Endothelial cell (in vitro differentiated cells): ENCODE measurements at places on chromosomes 11 and 22. TPM values are rescaled to one million over a fixed set of nuclear protein-coding genes. Genes with fewer than 3 reads are reported as not detected.

DNA sequence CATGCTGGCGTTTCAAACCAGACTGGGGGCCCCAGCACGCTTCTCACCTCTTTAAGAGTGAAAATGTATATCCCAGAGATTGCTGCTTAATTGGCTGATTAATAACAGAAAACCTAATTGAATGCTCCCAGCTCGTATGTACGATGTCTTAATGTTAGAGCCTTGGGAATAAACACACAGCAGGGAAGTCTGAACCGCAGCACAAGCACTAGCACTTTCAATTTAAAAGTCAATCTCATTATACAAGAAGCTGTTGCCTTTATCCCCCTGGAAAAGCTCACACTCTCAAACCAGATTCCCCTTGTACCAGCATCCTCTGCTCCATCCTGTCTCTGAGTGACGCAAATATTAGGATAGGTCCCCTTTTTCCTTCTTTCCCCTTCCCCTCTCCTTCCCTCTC is 449.1 kb downstream of the MN1 start:
- peaks cover 2% of the 10 kb centered on the region for H3K36me3 ChIP-seq
- DNase-seq: no peak
- H3K27ac ChIP-seq: no peak overlapping the region
- no peak overlapping the region for H3K4me3 ChIP-seq
- no peaks in the 10 kb centered on the region for H3K4me1 ChIP-seq
- no peaks in the 10 kb centered on the region for H3K27me3 ChIP-seq

DNA sequence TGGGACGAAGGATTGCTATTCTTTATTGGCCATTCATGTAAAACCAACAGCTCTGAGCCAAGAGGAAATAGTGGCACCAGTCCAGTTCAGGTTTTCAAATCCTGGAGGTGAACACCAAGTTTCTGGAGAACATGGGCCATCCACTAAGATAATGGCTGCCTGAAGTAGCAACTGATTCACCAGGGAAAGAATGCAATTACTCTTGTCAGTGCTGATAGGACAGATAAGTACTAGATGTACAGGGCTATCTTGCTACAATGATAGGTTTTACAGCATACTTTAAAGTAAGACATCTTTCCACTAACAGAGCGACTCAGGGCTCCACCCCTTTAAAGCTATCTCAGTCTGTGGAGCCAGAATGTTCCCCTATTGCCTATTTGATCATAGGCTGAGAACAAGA is 36.8 kb upstream of the APOA1 start:
- no peak for DNase-seq
- no peaks in the 10 kb centered on the region for H3K27me3 ChIP-seq
- no peak overlapping the region for H3K4me3 ChIP-seq
- H3K27ac ChIP-seq: no peak overlapping the region
- H3K36me3 ChIP-seq: peaks cover 5% of the 10 kb centered on the region

DNA sequence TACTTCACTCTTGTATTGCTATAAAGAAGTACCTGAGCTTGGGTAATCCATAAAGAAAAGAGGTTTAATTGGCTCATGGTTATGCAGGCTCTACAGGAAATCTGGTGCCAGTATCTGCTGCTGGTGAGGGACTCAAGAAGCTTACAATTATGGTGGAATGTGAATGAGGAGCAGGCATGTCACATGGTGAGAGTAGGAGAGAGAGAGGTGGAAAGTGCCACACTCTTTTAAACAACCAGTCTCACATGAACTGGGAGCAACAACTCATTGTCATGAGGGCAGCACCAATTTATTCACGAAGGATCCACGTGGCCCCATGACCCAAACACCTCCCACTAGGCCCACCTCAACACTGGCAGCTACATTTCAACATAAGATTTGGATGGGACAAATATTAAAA is 24.6 kb upstream of the IGLL5 start:
- peaks cover 6% of the 10 kb centered on the region for H3K27me3 ChIP-seq
- H3K4me1 ChIP-seq: no peaks in the 10 kb centered on the region
- no peak overlapping the region for H3K27ac ChIP-seq
- no peaks in the 10 kb centered on the region for H3K36me3 ChIP-seq
- no peak overlapping the region for H3K4me3 ChIP-seq

DNA sequence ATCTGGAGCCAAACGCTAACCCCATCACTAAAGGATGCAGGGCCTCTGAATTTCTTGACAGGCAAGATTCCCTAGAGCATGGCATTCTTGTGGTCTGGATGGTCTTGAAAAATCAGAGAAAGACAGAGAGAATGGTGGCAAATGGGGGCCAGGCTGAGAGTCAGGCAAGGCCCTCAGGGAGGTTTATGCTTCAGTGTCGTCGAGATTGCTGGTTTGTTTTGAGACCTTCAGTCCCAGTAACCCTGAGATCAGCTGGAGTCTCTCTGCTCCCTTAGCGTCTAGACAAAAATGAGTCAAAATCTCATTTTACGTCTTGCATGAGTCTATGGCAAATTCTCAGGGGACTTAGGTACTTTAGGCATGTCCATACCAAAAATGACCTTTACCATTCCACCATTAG is 539.3 kb downstream of the SOX6 start:
- no peak overlapping the region for H3K27ac ChIP-seq
- peaks cover 2% of the 10 kb centered on the region for H3K27me3 ChIP-seq
- DNase-seq: no peak

GRCh38 chr11:132853886-132854285 is 678.4 kb downstream of the OPCML start:
- no peaks in the 10 kb centered on the region for H3K4me1 ChIP-seq
- peaks cover 1% of the 10 kb centered on the region for H3K27me3 ChIP-seq
- H3K27ac ChIP-seq: no peak overlapping the region
- H3K4me3 ChIP-seq: no peak overlapping the region
- no peak for DNase-seq

AKIP1 gene
- total RNA-seq: 20.8 TPM

DNA sequence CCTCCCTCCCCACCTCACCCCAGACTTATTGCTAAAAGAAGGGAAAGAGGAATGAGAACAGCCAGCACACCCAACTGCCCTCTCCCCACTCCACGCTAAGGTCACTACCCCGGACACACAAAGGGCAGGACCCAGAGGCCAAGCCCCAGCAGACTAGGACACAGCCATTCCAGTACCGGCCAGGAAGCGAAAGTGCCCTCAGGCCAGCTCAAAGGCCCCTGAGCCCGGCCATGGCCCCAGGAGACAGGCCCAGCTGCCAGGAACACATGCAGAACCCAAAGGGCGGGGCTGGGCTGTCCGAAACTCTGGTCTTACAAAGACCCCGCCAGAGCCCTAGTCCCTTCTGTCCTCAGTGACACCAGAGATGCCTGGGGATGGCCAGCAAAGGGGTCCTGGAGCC is 5.5 kb downstream of the RCOR2 start:
- no peak overlapping the region for H3K4me3 ChIP-seq
- H3K4me1 ChIP-seq: peaks cover 7% of the 10 kb centered on the region
- no peaks in the 10 kb centered on the region for H3K36me3 ChIP-seq
- DNase-seq: no peak
- no peak overlapping the region for H3K27ac ChIP-seq

- no peaks in the 10 kb centered on the region for H3K36me3 ChIP-seq
- peaks cover 12% of the 10 kb centered on the region for H3K4me1 ChIP-seq
- DNase-seq: no peak
- no peaks in the 10 kb centered on the region for H3K27me3 ChIP-seq
- no peak overlapping the region for H3K4me3 ChIP-seq
Observed at GRCh38 chr11:131796089-131796488, 425.7 kb downstream of the NTM start.

GRCh38 chr11:129974237-129974636 is 28.4 kb downstream of the PRDM10 start:
- no peak overlapping the region for H3K4me3 ChIP-seq
- H3K27ac ChIP-seq: no peak overlapping the region
- H3K4me1 ChIP-seq: peaks cover 3% of the 10 kb centered on the region
- no peaks in the 10 kb centered on the region for H3K36me3 ChIP-seq
- DNase-seq: no peak

USP2 gene
- total RNA-seq: 1.5 TPM

DNA sequence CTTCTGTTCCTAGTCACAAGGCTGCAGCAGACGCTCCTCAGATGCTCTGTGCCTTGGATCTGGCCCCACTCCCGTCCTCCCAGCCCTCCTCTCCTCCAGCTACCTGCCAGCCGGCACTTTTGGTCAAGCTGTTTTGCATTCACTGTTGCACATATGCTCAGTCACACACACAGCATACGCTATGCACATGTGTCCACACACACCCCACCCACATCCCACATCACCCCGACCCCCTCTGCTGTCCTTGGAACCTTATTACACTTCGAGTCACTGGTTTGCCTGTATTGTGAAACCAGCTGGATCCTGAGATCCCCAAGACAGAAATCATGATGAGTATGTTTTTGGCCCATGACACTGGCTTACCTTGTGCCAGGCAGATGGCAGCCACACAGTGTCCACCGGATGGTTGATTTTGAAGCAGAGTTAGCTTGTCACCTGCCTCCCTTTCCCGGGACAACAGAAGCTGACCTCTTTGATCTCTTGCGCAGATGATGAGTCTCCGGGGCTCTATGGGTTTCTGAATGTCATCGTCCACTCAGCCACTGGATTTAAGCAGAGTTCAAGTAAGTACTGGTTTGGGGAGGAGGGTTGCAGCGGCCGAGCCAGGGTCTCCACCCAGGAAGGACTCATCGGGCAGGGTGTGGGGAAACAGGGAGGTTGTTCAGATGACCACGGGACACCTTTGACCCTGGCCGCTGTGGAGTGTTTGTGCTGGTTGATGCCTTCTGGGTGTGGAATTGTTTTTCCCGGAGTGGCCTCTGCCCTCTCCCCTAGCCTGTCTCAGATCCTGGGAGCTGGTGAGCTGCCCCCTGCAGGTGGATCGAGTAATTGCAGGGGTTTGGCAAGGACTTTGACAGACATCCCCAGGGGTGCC is 109.8 kb downstream of the BCR start:
- no peak overlapping the region for H3K4me3 ChIP-seq
- no peaks in the 10 kb centered on the region for H3K4me1 ChIP-seq
- H3K27ac ChIP-seq: peak overlapping the region; percentile 42
- DNase-seq: peak; percentile 81

GRCh38 chr22:32619614-32620426 is 145.2 kb downstream of the FBXO7 start:
- H3K4me1 ChIP-seq: peaks cover 47% of the 10 kb centered on the region
- H3K27ac ChIP-seq: no peak overlapping the region
- H3K36me3 ChIP-seq: peaks cover 5% of the 10 kb centered on the region
- no peak for DNase-seq

ASCL2 gene
- total RNA-seq: not detected

- H3K36me3 ChIP-seq: no peaks in the 10 kb centered on the region
- peaks cover 24% of the 10 kb centered on the region for H3K4me1 ChIP-seq
- peaks cover 2% of the 10 kb centered on the region for H3K27me3 ChIP-seq
- no peak for DNase-seq
Observed at GRCh38 chr11:61694602-61694939, 14.4 kb downstream of the DAGLA start.

- H3K36me3 ChIP-seq: no peaks in the 10 kb centered on the region
- H3K27me3 ChIP-seq: peaks cover 10% of the 10 kb centered on the region
- H3K4me3 ChIP-seq: no peak overlapping the region
- no peaks in the 10 kb centered on the region for H3K4me1 ChIP-seq
Observed at GRCh38 chr22:37174964-37175363, 13.1 kb downstream of the C1QTNF6 start.

CACNA1I gene
- total RNA-seq: 0.10 TPM

PGM2L1 gene
- 51.3 TPM for total RNA-seq

DNA sequence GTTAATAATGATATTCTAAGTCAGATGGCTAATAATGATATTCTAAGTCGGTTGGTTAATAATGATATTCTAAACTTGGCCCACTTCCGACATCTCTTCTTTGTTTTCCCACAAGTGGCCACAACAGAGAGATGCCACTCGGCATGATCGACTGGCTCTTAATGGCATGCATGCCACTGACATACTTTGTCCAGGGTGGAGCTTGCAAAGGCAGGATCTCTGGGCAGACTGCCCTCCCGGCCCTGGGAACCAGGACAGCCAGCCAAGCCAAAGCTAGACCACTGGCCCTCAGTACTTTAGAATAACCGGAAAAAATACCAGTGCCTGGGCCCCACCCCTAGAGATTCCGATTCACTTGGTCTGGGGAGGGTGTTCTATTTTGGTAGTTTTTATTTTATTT is 78.1 kb downstream of the KIAA1671 start:
- no peaks in the 10 kb centered on the region for H3K27me3 ChIP-seq
- H3K27ac ChIP-seq: no peak overlapping the region
- no peaks in the 10 kb centered on the region for H3K36me3 ChIP-seq
- no peak for DNase-seq
- no peak overlapping the region for H3K4me3 ChIP-seq

AASDHPPT gene
- total RNA-seq: 26.7 TPM

DNA sequence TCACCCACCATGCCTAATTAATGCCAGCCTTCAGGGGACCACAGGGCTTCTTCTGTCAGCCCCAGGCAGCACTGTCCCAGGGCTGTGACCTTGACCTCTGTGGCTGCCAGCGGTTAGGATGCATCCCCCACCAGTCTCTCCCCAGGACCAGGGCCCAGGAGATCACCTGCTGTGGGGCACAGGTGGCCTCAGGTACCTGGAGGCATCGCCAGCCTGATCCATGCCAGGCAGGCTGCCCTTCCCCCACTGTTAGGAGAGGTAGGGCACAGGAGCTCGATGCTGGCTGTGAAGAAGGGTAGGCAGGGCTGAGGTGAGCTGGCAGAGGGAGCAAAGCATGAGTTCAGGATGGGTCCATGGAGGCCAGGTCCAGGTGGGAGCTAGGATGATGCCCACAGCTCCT is 16.7 kb upstream of the MDK start:
- peaks cover 11% of the 10 kb centered on the region for H3K36me3 ChIP-seq
- peak overlapping the region; percentile 21 for H3K4me3 ChIP-seq
- no peak for DNase-seq
- peak overlapping the region; percentile 36 for H3K27ac ChIP-seq
- peaks cover 13% of the 10 kb centered on the region for H3K27me3 ChIP-seq
- H3K4me1 ChIP-seq: peaks cover 19% of the 10 kb centered on the region

PGA5 gene
- total RNA-seq: 1.2 TPM

DNA sequence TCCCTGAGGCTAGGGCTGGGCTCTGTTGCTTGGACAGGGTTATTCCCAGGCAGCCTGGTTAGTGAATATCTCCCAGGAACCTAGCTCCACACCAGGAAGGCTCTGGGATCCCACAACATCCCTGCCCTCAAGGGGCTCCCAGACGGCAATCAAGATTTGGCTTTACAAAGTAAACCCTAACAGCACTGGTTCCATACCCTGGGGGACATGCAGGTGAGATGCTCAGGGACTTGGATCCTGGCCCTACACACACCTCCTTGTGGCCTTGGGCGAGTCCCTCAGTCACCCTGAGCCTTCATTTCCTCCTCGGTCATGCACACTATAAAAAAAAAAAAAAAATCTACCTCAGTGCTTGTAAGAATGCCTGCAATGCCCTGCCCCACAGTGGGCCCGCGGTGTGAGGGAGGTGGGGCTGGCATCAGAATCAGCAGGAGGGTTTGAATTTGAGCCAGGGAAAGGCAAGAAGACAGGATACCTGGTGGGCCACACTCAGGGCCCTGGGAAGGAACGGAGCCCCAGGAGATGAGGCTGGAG is 86.3 kb downstream of the MORC2 start:
- H3K27me3 ChIP-seq: peaks cover 1% of the 10 kb centered on the region
- no peaks in the 10 kb centered on the region for H3K36me3 ChIP-seq
- no peak for DNase-seq
- H3K4me1 ChIP-seq: no peaks in the 10 kb centered on the region
